Activated effector memory CD4-positive, alpha-beta T cell treated with anti-CD3 and anti-CD28 coated beads, Interleukin-2, amount 50 U/mL, for 16 hours (primary cell): ENCODE measurements at places on chromosomes 13 and 19.
A peak's percentile ranks its signal among the peaks of the same experiment; 100 is the strongest.

GRCh38 chr19:14346279-14346678 lies 35.0 kb upstream of the ADGRE5 start:
- DNase-seq: no peak

- DNase-seq: no peak
Observed at GRCh38 chr13:50126263-50126992, 111.2 kb downstream of the KCNRG start.

DNA sequence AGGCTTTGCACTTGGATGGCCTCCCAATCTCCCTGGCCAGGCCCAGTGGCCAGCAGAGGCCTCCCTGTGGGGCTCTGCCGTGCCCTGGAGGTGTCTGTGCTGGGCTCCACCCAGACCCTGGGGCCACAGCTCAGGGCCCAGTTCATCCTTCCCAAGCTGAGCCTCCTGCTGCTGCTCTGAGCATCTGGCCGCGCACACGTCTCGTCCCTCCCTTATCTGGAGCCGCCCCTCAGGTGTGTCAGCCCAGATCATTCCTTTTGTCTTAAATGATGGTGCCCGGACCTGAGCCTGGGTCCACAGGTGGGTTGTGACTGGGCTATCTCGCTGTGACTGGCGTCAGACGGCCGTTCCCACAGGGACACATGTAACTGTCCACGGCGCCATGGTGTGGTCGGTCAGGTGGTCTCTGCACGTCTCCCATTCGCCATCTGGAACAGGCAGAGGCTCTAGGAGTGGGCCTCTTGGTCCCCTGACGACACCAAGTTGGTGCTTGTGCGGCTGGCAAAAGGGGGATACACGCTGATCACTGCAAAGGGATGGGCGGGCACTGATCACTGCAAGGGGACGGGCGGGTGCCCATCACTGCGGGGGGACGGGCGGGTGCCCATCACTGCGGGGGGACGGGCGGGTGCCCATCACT lies 14.3 kb upstream of the ZNF554 start:
- DNase-seq: no peak

- DNase-seq: no peak
Observed at GRCh38 chr13:83798731-83799130, 83.5 kb downstream of the SLITRK1 start.

GRCh38 chr19:8592231-8593009 lies 15.2 kb upstream of the MYO1F start:
- peak; percentile 95 for DNase-seq

DNA sequence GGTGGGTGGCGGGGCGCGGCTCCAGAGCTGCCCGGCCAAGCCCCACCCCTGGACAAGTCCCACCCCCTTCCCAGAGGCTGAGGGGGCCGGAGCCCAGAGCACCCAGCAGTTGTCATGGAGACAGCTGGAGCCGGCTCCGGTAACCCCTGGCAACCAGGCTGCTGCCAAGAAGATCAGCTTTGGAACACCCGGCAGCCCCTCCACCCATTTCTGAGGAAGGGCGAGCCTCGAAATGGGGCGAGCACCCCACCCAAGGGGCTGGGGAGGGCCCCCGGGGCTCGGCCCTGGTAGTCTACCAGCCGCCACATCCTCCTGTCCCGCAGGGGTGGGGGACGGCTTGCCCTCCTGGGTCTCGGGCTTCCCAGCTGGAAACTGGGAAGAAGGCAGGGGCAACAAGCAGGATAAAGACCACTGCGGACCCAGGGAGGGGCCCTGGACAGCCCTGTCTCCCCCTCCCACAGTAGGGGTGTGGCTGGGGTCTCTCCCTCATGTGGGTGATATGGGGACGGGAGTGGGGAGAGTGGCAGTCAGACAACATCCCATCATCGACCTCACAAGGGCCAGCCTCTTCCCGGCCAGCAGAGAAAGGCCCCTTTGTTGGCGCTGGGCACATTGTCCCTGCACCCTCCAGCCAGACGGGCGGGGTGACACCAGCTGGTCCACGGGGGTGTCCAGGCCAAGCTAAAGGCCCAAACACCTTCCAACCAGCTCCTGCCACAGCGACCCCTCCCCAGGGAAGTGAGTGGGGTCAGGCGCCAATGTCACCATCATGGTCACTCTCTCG lies 1.5 kb downstream of the CERS1 start:
- DNase-seq: no peak

GRCh38 chr13:29855009-29855408 lies 4.6 kb upstream of the UBL3 start:
- no peak for DNase-seq

GRCh38 chr19:52020506-52020905 lies 7.7 kb downstream of the ZNF614 start:
- no peak for DNase-seq

DNA sequence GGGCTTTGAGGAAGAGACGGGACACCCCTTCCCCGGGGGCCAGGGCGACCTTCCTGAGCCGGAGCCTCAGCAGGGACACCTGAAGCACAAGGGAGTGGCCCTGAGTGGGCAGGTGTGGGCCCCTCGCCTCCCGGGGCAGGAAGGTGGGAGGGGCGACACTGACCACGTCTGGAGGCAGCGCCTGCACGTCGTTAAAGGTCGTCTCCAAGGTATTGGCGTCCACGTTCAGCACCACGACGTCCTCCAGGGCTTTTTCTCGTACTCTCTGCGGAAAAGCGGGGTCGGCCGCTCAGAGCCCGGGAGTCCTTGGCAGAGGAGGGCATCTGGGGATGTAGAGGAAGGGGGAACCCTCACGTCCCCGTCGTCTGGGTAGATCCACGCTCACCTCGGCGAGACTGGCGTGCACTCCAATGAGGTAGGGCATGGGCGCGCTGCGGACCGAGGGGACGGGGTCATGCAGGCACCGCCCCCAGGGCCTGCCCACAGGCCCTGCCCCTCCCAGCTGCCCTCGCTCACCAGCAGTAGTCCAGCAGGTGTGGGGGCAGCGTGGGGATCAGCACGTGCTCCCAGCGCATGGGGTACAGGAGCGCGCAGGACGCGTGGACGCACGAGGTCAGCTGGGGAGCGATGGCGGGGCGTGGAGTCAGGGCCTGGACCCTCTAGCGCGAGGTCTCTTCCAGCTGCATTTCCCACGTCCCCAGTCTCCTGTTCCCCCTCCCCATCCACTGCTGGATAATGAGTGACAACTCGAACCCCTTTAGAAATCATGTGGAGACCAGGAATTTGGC lies 6.1 kb downstream of the DENND1C start:
- DNase-seq: no peak

DNA sequence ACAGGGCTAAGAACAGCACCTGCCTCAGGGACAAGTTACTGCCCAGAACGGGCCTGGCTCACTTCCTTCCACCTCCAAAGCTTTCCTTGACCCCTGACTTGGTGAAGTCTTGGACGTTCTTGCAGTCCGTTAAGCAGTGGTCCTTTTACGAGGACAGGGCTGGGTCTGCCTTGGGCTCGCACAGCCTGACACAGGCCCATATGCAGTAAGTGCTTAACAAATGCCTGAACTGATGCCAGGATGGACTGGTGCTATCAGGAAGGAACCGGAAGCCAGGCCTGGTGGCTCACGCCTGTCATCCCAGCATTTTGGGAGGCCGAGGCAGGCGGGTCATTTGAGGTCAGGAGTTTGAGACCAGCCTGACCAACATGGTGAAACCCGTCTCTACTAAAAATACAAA lies 1.8 kb upstream of the PLK5 start:
- no peak for DNase-seq

DNA sequence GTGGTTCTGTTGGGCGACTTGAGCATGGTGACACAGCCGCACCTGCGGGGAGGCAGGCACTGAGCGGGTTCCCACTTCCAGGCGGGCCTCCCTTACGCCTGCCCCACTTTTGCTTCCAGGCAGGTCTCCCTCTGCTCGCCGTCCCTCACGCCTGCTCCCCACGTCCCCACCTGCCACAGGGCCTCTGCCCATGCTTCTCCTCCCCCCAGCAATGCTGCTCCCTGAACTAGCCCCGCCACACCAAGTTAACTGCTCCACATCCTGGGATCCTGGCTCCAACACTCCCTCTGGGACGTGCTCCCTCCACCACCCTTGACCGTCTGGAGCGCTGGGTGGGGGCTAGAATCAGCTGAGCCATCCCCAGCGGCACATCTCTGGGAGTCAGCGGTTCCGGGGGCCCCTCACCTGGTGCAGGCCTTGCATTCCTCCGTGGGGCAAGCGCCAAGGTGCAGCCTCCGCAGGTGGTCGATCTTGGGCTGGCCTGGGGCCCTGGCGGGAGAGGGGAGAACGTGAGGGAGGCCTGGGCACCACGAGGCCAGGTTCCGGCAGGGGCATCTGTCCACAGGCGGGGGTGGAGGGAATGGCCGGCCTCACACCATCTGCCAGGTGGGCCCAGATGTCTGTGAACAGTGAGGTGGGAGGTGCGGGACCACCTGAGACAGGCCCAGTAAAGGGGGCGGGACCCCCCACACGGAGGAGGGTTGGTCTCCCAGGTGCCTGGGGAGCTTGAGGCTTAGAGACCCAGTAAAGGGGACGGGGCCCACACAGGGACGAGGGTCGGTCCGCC lies 9.2 kb downstream of the CFD start:
- DNase-seq: no peak

GRCh38 chr19:11421371-11422098 lies 2.4 kb upstream of the RGL3 start:
- DNase-seq: peak; percentile 83
